ENCODE measurements at places on chromosomes 13 and 19.

GRCh38 chr19:38617283-38617763 lies 430 bp downstream of the MAP4K1 start:
- DNase-seq, result no peak

- DNase-seq, result peak; percentile 53
Observed at GRCh38 chr19:40716031-40716481, 630 bp downstream of the COQ8B start.

- DNase-seq, result no peak
Observed at GRCh38 chr13:21232599-21232998, 56.1 kb downstream of the MRPL57 start.

- DNase-seq, result no peak
Observed at GRCh38 chr13:37416291-37417059, 182.1 kb downstream of the POSTN start.

GRCh38 chr19:31214086-31214485 lies 135.2 kb downstream of the TSHZ3 start:
- peak; percentile 85 for DNase-seq

DNA sequence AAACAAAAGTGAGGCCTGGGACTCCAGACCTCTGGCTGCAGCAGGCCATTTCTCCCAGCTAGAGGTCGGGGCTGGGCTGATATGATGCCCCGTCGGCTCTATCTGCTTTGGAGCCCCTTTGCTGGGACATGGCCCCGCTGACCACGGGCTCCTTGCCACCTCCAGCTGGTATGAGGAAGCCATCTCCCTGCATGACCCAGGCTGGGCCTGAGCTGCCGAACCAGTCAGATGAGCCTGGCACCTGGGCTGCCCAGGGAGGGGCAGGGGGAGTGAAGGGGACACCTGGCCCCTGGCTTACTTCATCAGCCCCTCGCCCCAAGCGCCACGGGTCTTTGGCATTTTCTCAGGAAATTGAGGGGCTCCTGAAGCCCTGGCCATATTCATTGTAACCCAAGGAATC lies 7.8 kb downstream of the ZSWIM4 start:
- DNase-seq, result no peak

- DNase-seq, result no peak
Observed at GRCh38 chr19:38690832-38691231, 43.4 kb downstream of the ACTN4 start.

DNA sequence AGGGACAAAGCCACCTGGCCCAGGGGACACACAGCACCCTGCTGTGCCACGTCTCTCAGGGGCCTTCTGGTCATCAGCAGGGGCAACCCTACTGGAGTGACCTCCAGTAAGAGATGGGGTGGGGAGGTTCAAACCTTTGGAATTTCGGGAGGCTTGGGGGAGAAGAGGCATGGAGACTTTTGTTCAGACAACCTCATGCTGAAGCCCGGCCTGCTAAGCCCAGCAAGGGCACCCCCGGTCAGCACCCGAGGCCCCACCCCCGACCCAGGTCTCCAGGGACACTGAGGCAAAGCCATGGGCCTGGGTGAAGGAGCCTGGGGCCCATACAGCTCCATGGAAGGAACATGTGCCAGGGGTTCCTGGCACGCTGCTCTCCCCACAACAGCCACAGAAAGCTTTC lies 23.3 kb downstream of the ZNF787 start:
- no peak for DNase-seq

DNA sequence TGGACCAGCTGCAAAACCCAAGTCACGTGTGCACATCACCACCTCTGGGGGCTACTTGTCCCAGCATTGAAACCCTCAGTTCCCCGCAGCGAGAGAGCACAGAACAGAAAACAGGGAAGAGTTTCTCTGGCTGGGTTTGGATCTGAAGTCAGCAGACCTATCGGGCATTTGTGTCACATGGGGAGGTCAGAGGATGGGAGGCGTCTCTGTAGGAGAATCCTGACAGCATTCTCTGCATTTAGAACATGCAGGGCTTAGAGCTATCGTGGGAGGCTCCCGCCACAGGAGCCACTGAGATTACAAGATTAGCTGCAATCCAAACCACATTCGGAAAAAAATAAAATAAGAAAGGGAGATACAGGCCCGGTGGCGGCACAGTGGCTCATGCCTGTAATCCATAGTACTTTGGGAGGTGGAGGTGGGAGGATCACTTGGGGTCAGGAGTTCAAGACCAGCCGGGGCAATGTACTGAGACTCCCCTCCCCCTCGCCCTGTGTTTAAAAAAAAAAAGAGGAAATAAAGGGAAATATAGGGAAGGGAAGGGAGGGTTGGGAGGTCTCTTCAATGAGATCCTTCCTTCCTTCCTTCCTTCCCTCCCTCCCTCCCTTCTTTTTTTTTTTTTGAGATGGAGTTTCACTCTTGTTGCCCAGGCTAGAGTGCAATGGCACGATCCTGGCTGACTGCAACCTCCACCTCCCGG lies 2.9 kb upstream of the TLE6 start:
- DNase-seq, result no peak

DNA sequence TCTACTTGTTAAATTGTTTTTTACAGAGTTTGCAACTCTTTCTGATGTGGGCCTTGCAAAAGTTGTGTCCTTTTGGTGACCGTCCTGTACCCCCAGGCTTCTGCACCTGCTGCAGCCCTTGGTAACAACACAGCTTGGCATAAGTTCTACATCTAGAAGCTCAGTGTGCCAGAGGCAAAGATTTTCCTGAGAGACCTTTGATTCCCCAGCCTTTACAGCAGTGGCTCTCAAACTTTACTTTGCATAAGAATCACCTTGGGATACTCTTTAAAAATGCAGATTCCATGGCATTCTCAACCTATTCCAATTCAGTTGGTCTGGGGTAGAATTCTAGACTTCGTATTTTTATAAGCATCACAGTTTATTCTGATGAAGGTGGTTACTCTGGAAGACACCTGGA lies 260.9 kb downstream of the DCT start:
- no peak for DNase-seq

- peak; percentile 43 for DNase-seq
Observed at GRCh38 chr13:50126993-50127725, 111.9 kb downstream of the KCNRG start.

DNA sequence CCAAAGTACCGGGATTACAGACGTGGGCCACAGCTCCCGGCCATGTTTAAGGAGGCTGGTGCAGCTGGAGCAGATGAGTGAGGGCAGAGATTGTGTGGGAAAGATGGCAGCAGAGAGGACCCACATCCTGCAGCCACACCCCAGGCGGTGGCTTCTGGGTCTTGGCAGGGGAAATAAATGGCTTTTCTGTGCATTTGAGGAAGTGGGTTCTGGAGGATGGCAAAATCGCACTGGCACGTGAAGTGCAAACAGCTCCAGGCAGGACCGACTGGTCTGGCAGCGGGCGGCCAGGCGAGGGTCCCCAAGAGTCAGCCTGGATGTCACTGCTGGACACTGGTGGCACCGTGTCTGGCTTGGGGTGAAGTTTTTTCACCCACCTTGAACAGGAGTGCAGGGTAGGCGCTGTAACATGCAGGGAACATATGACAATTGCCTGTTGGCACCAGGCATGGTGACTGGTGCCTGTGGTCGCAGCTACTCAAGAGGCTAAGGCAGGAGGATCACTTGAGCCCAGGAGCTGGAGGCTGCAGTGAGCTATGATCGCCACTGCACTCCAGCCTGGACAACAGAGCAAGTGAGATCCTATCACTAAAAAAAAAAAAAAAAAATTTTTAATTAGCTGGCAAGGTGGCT lies 8.4 kb downstream of the B3GNT3 start:
- DNase-seq, result no peak

DNA sequence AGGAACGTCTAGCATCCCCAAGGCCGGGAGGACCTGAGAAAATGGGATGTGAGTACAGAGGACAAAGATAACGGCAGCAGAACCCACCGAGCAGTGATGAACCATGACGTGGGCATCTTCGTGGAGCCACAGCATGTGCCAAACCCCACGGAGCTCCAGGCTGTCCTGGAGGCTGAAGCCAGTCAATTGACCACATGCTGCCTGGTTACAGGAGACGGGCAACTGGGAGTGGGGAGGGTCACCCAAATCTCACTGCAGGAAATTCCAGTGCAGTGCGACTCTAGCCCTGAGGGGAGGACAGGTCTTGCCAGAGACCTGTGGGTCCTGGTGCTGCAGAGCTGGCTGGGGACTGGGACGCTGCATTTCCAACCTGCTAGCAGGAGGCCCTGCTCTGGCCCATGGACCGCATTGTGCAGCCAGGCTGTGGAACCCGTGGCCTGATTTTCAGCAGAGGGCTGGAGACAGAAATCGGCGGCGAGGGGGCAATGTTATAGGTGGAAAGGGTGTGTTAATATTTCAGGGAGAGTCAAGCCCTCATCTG lies 3.2 kb upstream of the GRTP1 start:
- no peak for DNase-seq

DNA sequence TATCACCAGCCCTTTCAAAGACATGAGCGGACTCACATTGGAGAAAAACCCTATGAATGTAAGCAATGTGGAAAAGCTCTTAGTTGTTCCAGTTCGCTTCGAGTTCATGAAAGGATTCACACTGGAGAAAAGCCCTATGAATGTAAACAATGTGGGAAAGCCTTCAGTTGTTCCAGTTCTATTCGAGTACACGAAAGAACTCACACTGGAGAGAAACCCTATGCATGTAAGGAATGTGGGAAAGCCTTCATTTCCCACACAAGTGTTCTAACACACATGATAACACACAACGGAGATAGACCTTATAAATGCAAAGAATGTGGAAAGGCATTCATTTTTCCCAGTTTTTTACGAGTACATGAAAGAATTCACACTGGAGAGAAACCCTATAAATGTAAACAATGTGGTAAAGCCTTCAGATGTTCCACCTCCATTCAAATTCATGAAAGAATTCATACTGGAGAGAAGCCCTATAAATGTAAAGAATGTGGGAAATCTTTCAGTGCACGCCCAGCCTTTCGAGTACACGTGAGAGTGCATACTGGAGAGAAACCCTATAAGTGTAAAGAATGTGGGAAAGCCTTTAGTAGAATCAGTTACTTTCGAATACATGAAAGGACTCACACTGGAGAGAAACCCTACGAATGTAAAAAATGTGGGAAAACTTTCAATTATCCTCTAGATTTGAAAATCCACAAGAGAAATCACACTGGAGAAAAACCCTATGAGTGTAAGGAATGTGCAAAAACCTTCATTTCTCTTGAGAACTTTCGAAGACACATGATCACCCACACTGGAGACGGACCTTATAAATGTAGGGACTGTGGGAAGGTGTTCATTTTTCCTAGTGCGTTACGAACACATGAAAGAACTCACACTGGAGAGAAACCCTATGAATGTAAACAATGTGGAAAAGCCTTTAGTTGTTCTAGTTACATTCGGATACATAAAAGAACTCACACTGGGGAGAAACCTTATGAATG lies 17.6 kb downstream of the ZNF791 start:
- no peak for DNase-seq

DNA sequence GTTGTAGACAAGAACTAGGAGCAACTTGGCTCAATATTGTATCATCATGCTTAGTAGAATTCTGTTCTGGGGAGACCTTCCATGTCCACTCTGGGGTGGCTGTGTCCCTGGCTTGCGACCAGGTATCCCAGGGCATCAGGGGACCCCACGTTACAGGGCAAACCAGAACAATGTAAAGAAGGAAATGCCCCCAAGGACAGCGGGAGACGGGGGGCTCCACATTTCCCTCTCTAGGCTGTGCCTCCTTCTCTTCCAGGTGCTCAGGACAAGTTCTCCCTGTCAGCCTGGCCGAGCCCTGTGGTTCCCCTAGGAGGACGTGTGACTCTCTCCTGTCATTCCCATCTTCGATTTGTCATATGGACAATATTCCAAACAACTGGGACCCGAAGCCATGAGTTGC lies 30.8 kb downstream of the LAIR2 start:
- DNase-seq, result no peak

GRCh38 chr19:873084-873483 lies 13.6 kb downstream of the CFD start:
- no peak for DNase-seq

DNA sequence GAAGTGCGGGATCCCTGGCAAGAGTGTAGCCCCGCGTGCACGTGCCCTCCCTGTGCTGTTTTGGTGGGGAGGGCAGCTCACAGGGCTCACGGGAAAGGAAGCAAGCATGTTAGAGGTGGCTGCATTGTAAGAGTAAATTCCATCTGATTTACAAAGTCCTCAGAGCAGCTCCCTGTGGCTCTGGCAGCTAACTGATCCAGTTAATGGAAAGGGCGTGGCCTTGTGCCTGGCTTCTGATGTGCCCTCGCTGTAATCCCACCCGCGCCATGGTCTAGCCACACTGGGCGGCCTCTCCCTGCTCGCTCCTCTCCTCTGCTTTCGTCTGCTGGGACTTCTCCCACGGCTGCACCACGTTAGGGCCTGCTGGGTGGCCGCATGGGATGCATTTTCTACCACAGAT lies 258.5 kb downstream of the FGF9 start:
- DNase-seq, result no peak

- DNase-seq, result no peak
Observed at GRCh38 chr19:14544977-14545715, 15.8 kb downstream of the TECR start.

DNA sequence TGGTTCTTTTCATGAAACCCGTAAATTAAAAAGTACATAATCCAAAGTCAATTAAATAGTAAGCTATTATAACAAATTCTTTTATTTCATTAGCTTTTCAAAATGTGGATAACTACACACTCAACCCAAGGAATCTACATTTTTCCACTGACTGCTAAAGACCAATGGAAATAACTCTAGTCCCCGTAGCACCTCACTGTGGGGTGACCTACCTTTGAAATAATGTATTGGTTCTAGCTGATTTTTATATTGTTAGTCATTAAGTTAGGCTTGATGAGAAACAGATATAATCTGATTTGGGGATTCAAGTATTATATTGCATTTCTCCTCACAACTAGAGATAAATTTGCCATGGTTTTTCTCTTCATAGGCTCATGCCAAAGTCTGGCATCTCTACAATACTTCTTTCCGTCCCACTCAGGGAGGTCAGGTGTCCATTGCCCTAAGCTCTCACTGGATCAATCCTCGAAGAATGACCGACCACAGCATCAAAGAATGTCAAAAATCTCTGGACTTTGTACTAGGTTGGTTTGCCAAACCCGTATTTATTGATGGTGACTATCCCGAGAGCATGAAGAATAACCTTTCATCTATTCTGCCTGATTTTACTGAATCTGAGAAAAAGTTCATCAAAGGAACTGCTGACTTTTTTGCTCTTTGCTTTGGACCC lies 37.3 kb downstream of the KL start:
- no peak for DNase-seq

DNA sequence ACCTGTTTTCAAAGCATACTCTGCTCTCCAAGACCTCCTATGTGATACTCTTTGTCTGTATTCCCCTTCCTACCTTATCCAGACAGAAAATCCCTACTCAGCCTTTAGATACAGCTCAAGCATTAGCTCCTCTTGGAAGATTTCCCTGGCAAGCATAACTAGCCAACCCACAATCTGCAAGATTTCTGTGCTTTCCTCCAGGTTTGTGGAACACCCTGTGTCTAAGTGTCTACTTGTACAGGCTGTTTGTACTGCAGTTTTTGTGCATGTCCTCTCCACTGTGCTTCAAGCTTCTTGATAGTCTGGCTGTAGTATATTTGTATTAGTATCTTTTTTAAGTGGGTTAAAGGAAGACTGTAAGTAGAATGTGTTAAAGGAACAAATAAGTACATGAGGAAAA lies 203.7 kb downstream of the RFC3 start:
- no peak for DNase-seq

All from stimulated activated CD8-positive, alpha-beta memory T cell treated with anti-CD3 and anti-CD28 coated beads, Interleukin-15, amount 100 ng/mL, for 4 hours (primary cell).